Osteoblast (primary cell): ENCODE measurements at places on chromosomes 11 and 22. TPM values are rescaled to one million over a fixed set of nuclear protein-coding genes. Genes with fewer than 3 reads are reported as not detected.

PLAAT3 gene
- total RNA-seq: 25.6 and 34.4 TPM in 2 replicates

SLC25A45 gene
- total RNA-seq: 4.1 and 4.3 TPM in 2 replicates

- H3K27me3 ChIP-seq: peaks cover 11% of the 10 kb centered on the region
- H3K4me1 ChIP-seq: no peaks in the 10 kb centered on the region
- no peak overlapping the region for H3K4me3 ChIP-seq
- no peaks in the 10 kb centered on the region for H3K36me3 ChIP-seq
- DNase-seq: no peak
Measured at GRCh38 chr11:117832511-117832910, 8.0 kb upstream of the FXYD2 start.

DNA sequence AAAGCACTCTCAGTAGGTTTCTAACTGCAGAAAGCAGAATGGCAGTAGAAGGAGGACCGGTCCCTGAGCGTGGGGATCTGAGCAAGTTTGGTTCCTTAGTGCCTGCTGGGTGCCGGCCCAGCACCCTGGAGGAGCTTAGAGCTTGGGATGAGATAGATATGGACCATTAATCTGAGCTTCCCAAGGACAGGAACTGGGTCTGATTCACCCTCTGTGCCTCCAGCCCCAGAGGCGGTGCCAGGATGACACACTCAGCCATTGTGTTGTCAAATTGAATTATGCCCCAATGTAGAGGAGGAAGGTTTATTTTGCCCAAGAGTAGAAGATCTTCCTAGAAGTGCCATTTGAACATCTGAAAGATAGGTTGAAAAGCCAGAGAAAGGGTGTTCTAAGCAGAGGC lies 4.3 kb downstream of the ZC3H7B start:
- H3K4me1 ChIP-seq: peaks cover 45% of the 10 kb centered on the region
- peaks cover 11% of the 10 kb centered on the region for H3K36me3 ChIP-seq
- H3K27me3 ChIP-seq: no peaks in the 10 kb centered on the region
- H3K27ac ChIP-seq: peak overlapping the region; percentile 57
- H3K4me3 ChIP-seq: no peak overlapping the region

- DNase-seq: no peak
- no peak overlapping the region for H3K27ac ChIP-seq
- no peak overlapping the region for H3K4me3 ChIP-seq
- peaks cover 49% of the 10 kb centered on the region for H3K36me3 ChIP-seq
Measured at GRCh38 chr11:77617892-77618291, 19.7 kb downstream of the CLNS1A start.

TMEM191C gene
- total RNA-seq: 0.59 and 0.72 TPM in 2 replicates

DNA sequence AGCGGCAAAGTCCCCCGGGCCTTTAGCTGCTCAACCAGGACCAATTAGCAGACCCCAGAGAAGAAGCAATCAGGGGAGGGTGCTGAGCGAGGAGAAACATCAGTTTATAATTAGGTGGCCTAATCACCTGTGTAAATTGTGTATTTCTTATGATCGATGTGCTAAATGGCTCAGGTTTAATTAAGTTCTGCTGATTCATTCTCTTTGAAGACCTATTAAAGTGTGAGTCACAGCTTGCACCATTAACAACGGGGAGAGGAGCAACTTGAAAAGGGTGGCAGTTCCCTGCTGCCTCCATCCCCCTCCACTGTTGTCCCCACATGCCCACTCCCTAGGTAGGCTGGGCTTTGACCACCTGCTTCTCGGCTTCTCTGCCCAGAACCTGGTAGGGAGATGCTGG lies 10.7 kb downstream of the ISX start:
- peaks cover 2% of the 10 kb centered on the region for H3K27me3 ChIP-seq
- no peaks in the 10 kb centered on the region for H3K36me3 ChIP-seq
- DNase-seq: no peak
- H3K4me3 ChIP-seq: no peak overlapping the region
- no peaks in the 10 kb centered on the region for H3K4me1 ChIP-seq
- H3K27ac ChIP-seq: no peak overlapping the region

DNA sequence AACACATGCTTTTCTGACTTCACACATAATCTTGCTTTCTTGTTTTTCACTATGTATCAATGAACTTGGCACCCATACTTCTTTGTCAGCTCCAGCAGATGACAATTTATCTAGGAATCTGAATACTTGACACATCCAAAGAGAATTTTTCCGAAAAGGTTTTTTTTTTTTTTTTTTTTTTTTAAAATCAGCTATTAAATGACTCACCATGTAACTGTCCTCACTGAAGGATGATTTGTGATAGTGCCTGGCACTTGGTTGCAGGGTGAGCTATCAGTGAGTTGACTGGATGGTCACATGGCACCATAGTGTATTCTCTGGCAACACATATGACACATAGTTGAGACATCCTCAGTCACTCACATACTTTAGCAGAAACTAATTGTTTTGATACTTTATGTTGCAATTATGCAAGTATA lies 133.4 kb upstream of the E2F8 start:
- peaks cover 50% of the 10 kb centered on the region for H3K4me1 ChIP-seq
- no peaks in the 10 kb centered on the region for H3K27me3 ChIP-seq
- peak overlapping the region; percentile 49 for H3K27ac ChIP-seq
- H3K4me3 ChIP-seq: no peak overlapping the region

DNA sequence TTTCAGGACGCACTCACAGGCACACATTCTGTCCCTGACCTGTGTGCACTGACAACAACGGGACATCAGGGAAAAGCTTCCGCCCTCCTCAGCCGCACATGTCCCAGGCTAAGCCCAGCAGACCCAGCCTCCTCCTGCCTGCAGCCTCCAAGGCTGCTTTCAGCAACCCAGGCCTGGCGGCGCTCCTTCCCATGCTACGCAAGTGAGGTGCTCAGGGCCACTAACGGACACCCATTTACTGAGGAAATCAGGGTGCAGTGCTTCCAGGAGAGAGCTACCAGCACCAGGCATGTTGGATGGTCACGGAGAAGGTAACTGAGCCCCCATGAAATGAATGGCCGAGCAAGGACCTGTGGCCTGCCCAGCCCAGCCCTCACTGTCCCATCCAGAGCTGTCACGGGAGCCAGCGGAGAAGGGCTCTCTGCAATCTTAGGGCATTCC lies 6.9 kb downstream of the MOB2 start:
- H3K4me3 ChIP-seq: no peak overlapping the region
- DNase-seq: peak; percentile 78
- H3K4me1 ChIP-seq: no peaks in the 10 kb centered on the region
- peaks cover 18% of the 10 kb centered on the region for H3K36me3 ChIP-seq
- no peaks in the 10 kb centered on the region for H3K27me3 ChIP-seq
